ENCODE measurements at places on chromosomes 1 and 21.

- no peak for DNase-seq
Observed at GRCh38 chr1:22567197-22567596, 3.9 kb downstream of the EPHA8 start.

GRCh38 chr1:248696261-248696660, 6.3 kb downstream of the OR14I1 start:
- DNase-seq: no peak

DNA sequence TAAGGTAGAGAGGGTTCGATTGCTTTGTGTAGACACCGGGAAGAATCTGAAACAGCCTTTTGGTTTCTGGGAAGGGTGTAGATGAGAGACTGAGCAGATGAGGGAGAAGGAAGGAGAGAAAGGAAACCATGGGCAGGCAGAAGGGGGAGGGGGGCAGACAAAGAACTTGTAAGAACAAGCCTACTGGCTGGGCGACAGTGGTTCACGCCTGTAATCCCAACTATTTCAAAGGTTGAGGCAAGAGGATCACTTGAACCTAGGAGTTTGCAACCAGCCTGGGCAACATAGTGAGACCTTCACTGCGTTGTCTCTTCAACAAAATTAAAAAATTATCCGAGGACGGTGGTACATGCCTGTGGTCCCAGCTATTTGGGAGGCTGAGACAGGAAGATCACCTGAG, 106.2 kb downstream of the TM2D1 start:
- no peak for DNase-seq

- DNase-seq: no peak
Observed at GRCh38 chr1:53681977-53682685, 56.8 kb downstream of the GLIS1 start.

DNA sequence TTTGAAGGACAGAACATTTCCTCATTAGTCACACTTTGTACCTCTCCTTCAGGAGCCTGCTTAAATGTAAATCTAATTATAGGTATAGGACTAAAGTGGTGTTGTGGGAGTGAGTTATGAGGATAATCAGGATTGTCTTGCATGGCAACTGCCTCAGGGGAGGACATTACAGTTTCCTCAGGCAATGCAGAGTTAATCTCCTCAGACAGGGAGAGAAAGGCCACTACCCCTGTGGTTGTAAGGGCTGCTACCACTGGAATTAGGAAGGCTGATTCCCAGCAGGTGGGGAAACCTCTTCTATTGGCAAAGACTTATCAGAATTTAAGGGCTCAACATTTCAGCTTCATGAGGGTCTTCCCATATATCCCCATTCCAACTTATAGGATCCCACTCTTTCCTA, 286.8 kb upstream of the PBX1 start:
- DNase-seq: no peak

DNA sequence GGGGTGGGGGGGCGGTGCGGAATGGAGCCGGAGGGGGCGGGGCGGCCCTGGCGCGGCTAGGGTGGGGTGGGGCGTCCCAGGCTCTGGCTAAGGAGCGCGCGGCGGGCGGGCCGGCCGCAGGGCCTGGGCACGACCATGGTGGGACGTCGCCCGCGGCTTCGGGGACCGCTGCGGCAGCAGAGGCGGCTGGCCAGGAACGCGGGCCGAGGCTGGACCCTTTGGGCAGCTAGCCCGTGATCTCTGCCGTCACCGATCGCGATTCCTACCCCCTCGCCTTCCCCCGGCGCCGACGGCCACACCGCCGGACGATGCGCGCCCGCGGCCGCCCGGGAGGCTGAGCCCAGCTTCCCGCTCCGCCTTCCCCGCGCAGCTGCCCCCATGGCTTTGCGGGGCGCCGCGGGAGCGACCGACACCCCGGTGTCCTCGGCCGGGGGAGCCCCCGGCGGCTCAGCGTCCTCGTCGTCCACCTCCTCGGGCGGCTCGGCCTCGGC, at the start of gene MAP3K21:
Gene MAP3K21 (plus strand): TSS at position 74 of the 491 bp plus-strand sequence. CDS start 305 bp downstream, at position 379.
- DNase-seq: no peak

DNA sequence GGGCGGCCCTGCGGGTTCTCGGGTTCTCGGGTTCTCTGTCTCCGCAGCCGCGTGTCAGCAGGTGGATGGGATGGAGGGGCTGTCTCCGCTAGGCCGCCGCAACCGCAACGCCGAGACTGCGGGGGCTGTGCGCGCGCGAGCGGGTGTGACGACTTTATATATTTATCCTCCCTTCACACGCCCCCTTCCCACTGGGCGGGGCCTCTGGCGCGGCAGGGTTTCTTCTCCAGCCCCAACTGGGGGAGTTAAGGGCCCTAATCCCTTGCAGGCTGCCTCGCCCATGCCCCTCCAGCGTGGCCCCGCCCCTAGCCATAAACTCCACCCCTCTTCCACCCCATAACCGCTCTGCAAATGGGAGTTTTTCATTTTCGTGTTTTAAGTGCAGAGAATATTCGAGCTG, 3.4 kb downstream of the IGSF21 start:
- DNase-seq: no peak

DNA sequence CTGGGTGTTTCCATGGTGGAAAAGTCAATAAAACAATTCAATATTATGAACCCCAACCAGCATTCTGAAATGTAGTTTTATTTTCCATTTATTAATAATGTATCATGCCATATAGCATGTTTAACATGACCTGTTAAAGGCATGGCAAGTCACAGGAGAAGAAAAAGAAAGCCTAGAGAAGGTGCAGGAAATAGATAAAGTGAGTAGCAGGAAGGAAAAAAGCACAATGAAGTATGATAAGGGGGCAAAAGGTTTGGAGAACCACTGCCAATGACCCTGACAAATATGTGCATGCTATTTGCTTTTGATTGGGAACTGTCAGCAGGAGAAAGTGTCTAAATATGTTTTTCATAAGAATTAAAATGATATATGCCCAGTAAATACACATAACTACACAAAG, 85.6 kb downstream of the HMCN1 start:
- no peak for DNase-seq

DNA sequence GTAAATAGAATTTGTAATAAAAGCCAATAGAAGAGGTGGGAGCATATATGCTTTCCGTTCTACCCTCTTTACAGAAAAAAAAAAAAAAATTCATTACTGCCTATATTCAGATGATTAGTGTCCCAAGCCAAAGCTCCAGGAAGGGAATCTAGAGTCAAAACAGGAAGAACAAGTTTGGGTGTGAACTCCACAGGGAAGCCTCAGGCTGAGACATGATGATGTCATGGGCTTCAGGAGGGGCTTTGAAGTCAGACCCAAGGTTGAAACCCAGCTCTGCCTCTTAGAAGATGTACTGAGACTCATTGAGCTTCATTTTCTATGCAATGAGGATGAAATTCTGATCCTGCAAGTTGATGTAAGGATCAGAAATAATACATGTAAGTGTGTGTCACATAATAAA, 250.0 kb upstream of the ADGRL2 start:
- no peak for DNase-seq

DNA sequence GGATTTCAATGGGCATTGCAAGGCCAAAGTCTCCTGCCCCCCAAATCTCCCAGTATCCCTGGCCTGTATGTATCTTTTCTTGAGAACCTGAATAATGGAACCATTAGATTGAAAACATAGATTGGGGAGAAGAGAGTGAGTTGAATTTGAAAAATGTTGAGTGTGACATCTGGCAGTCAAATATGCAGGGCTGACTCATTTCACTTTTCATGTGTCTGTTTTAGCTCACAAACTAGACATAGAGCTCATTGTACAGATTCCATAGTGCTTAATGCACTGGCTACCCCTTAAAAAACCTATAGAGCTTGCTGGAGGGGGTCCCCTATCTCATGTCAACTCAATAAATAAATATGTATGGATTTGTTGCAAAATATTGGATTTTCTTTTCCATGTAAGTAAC, 30.8 kb downstream of the DDR2 start:
- DNase-seq: no peak

- no peak for DNase-seq
Observed at GRCh38 chr1:226779561-226779960, 40.5 kb upstream of the ITPKB start.

GRCh38 chr1:39722495-39722894, 16.2 kb upstream of the PPIE start:
- DNase-seq: no peak

GRCh38 chr1:32954168-32954567, 10.4 kb downstream of the RNF19B start:
- DNase-seq: no peak

- DNase-seq: no peak
Observed at GRCh38 chr1:45299296-45299695, 27.4 kb upstream of the HPDL start.

GRCh38 chr1:111227434-111227833, at the start of gene CHI3L2:
Gene CHI3L2 (plus strand): TSS chr1:111227713. CDS start chr1:111227730, 17 bp downstream.
- no peak for DNase-seq

- DNase-seq: no peak
Observed at GRCh38 chr1:156089704-156090103, 7.4 kb upstream of the MEX3A start.

DNA sequence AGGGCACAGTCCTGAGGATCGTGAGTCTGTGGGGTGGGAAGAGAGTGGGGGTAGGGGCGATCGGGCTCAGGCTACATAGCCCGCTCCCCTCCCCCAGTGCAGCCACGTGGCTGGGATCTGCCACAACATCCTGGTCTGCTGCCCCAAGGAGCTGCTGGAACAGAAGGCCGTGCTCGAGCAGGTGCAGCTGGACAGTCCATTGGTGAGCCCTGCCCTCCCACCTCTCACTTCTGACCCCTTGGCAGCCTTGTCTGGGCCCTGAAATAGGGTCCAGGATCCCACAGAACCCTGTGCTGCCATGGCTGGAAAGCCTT, 5.0 kb downstream of the CNKSR1 start:
- no peak for DNase-seq

- no peak for DNase-seq
Observed at GRCh38 chr1:244674446-244674845, 21.5 kb downstream of the DESI2 start.

DNA sequence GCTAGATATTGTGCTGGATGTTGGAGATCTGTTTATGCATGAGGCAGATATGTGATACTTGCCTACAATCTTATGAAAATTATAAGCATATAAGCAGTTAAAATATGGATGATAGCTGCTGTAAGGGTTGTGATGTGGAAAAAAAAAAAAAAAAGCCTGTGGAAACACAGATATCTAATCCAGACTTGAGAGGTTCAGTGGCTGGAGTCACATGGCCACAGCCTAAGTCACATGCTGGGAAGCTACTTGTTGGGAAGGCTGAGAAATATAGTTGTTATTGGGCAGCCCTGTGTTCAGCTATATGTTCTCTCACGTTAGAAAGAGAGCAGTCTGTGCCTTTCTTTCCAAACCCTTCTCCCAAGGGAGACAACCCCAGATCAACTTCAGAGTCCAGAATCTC, 15.1 kb downstream of the RAVER2 start:
- DNase-seq: no peak

- no peak for DNase-seq
Observed at GRCh38 chr21:45379901-45380330, 25.0 kb upstream of the COL18A1 start.

GRCh38 chr1:170073893-170074249, 624 bp downstream of the KIFAP3 start:
- no peak for DNase-seq

- DNase-seq: no peak
Observed at GRCh38 chr21:31612894-31613785, 46.4 kb upstream of the SOD1 start.

DNA sequence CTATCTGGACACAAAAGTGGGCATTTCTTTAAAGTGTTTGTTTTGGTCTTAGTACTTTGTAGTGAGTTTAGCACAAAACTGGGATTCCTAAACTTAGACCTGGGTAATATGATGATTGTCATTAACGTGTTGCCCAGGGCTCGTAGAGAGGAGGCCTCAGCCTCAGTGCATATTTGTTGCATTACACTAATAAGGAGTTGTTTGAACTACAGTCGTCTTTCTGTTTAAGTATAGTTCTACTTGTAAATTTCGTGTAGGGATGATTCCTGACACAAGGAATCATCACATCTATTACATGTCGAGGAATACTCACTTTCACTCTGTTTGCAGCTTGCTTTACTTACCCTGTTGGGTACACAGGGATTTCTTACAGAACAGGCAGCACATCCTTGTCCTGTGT, 85.0 kb downstream of the PRDM2 start:
- DNase-seq: no peak

GRCh38 chr1:6197746-6198427, 1.5 kb downstream of the RPL22 start:
- no peak for DNase-seq

DNA sequence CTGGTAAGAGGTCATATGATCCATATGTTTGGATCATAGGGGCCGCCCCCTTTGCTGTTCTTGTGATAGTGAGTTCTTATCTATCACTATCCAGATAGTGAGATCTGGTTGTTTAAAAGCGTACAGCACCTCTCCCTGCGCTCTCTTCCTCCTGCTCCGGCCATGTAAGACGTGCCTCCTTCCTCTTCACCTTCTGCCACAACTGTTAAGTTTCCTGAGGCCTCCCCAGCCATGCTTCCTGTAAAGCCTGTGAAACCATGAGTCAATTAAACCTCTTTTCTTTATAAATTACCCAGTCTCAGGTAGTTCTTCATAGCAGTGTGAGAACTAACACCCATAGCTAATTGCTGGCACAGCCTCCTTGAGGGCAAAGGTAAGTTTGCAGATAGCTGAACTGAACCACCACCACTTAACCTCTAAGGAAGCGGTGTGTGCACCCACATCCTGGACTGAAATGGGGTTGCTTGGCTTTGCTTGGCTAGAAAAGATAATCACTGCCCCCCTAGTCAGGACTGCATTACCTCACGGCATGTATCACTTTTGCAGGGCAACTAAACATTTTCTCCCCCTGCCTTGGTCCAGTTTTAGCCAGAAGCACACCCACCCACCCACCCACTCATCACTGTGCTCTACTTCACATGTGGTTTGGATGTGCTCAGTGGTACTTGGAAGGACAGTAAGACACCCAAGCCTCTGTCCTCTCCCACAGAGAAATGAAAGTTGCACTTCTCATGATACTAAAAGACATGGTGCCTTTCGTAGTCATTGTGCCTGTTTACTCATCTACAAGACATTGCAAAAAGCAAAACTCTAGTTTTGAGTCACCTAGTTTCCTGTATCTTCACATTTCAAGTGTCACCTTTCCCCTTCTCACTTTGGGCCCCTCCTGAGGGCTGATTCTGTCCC, 23.1 kb upstream of the PTAFR start:
- DNase-seq: no peak

- no peak for DNase-seq
Observed at GRCh38 chr1:111505641-111506119, 2.2 kb upstream of the ADORA3 start.

Measured in cortex of kidney (tissue), 1 donor.